ENCODE measurements at places on chromosomes 2 and 18.

DNA sequence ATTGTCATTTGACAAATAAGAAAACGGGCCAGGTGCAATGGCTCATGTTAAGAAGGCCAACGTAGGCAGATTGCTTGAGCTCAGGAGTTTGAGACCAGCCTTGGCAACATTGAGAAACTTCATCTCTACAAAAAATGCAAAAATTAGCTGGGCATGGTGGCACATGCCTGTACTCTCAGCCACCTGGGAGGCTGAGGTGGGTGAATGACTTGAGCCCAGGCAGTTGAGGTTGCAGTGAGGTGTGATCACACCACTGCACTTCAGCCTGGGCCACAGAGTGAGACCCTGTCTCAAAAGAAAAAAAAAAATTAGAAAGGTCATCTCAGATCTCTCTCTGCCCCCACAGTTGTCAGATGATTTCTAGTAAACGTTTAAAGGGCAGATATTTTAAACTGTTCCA is 4.4 kb downstream of the SESTD1 start:
- DNase-seq: no peak

- DNase-seq: no peak
These were observed 478.7 kb upstream of the CNTNAP5 start for GRCh38 chr2:123546353-123546752.

GRCh38 chr2:67872481-67872880 is 190.3 kb downstream of the C1D start:
- no peak for DNase-seq

DNA sequence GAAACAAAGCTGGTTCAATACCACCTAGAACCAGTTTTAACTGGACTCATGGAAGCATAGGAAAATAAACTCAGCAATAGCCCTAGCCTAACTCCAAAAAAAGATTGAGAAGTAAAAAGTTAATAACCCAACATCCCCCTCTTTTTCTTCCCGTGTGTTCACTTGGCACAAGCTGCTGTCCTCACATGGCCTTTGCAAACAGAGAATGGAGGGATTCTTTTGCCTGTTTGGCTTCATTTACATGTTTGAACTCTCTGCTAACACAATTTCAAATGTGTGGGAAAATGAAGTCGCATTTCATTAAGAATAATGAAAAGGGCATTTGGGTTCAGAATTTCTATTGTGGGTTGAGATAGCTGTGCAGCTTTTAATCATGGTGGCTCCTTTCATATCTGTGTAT is 589.2 kb upstream of the LRRTM1 start:
- no peak for DNase-seq

- no peak for DNase-seq
These were observed 150.5 kb upstream of the NCKAP5 start for GRCh38 chr2:133718688-133719201.

DNA sequence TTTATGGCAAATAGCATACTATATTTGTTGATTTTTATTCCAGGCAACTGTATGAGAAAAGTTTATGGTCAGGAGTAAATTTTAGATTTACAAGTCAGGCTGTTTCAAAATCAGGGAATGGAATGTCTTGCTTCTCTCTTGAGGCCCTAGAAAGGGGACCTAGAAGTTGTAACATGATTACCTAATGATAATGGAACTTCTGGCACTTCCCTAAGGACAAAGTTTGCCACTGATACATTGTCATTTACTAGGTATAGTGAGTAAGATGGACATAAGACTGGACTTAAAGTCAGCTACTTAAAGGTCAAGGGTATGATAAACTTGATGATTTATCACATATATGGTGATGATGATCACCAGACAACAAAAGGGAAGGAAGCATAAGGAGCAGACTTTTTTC is 103.3 kb upstream of the VRK2 start:
- no peak for DNase-seq

GRCh38 chr2:210171309-210172218 is at the start of gene KANSL1L:
TSS of gene KANSL1L (minus strand) at chr2:210171409. CDS start at chr2:210154582, 16,827 bp downstream.
- DNase-seq: peak; percentile 88

DNA sequence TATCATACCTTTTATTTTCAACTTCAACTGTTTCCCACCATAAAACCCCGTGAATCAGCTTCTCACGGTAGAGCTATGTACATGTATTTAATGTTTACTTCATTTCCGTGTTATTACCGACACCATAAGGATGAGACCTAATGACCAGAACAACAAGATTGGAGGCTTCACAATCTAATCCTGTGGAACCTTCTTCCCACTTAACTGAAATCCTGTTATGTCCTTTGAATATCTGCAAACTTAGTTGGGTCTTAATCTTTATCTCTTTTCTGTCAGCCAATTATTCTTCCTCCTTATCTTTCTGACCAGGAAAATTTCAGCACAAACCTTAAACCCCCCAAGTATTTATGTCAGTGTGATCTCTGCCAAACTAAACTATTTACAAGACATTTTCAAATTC is 214.4 kb downstream of the TMX3 start:
- no peak for DNase-seq

GRCh38 chr2:29106980-29107388 is 8.2 kb upstream of the CLIP4 start:
- DNase-seq: no peak

DNA sequence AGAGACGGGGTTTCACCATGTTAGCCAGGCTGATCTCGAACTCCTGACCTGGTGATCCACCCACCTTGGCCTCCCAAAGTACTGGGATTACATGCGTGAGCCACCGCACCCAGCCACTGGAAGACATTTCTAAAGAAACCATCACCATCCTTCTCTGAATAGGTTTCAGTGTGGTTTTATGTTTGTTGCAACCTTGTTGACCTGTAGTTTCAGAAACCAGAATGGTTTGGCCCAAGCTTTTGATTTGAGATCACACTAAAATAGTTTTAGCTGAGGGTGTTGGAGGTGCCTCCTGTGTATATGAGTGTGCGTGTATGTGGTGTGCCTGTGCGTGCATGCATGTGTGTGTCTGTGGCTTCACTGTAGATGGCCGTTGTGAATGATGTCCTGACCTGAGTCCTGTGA is 26.2 kb downstream of the INPP4A start:
- no peak for DNase-seq

DNA sequence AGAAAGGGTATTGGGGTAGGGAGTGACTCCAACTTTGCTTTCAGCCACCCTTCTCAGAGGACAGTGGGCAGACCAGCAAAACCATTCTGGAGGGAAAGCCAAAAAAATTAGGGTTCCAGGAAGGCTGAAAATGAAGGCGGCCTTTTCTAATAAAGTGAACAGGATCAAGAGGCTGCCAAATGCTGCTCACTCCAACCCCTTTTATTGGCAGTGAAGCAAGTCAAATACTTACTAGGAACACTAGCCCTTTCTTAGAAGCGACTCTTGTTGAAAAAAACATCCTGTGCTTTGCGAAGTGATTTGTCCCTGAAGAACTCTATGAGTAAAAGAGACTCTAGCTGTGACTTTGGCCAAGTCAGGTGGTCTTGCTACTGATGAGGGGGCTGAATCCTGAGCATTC is 83.6 kb upstream of the CYP1B1 start:
- no peak for DNase-seq

- DNase-seq: no peak
These were observed 168.3 kb downstream of the NRP2 start for GRCh38 chr2:205850611-205851010.
